Lung (tissue), 17 donors: ENCODE measurements at places on chromosomes 6 and 20. TPM values are rescaled to one million over a fixed set of nuclear protein-coding genes. Genes with fewer than 3 reads are reported as not detected.

Gene SLC25A27
- 6.6 TPM for total RNA-seq

Gene SS18L1
- total RNA-seq: 15.1 TPM

Gene PMEPA1
- total RNA-seq: 10.0 TPM

Gene PGC
- 586 TPM for total RNA-seq

Gene BPIFB1
- total RNA-seq: 61.9 TPM

Gene GNAS-AS1
- 1.9 TPM for total RNA-seq

Gene PLCG1
- 154 TPM for total RNA-seq

Gene CLPSL2
- total RNA-seq: not detected

Gene CALHM6
- 2.1 TPM for total RNA-seq

DNA sequence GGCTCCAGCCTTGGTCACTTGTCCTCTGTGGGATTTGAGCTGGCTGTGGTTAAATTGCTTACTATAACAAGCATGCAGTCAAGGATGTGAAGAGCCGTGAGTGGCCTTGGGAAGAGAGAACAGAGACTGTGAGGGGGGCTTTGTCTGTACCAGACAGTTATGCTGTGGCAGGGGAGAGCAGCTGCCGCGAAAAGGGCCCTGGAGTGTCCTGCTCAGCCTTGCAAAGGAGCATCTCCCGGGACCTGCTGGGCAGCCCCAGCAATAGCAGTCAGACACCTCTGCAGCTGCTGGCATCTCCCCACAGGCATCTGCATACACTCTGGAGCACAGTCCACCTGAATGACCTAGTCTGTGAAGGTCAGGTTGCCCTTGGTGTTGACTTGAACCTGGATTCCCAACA is 6.3 kb downstream of the EBF4 start:
- DNase-seq: no peak

GRCh38 chr20:12965212-12965869 is 43.4 kb upstream of the SPTLC3 start:
- no peak for DNase-seq

- no peak for DNase-seq
Measured at GRCh38 chr6:143140767-143141166, 80.1 kb downstream of the AIG1 start.

GRCh38 chr6:106964954-106965353 is 9.6 kb downstream of the CD24 start:
- no peak for DNase-seq

DNA sequence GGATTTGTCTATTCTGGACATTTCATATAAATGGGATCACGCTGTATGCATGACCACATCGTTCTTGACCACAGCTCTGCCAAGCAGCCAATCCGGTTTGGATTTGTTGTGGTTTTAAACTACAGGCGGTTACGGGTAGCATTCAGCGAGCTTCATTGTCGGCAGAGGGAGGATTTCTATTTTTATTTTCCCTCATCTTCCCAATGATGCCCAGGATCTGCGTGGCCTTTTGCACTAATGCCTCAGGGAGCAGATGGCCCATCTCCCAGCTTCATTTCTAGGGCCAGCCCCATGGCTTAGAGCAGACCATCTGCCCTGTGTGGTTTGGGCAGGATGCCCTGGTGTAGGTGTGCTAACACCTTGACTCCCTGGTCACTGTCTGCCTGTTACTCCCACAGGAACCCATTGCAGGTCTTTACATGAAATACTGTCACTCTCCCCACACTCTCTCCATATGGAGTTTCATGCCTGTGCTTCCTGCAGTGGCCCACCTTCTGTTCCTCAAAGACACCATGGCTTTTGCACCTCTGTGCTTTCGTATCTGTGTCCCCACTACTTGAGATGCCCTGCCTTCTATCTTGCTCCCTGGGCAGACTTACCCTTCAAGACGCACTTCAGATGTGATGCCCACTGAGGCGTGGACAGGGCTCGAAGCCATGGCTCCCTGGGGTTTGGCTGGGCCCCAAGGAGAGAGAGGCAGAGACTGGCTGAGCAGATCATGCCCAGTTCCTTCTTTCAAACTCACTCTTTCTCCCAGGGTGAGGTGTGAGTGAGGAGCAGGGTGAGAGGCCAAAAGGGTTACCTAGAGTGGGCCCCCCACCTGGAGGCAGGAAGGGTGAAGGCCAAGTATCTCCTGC is 26.0 kb downstream of the SDCBP2 start:
- DNase-seq: peak; percentile 20

DNA sequence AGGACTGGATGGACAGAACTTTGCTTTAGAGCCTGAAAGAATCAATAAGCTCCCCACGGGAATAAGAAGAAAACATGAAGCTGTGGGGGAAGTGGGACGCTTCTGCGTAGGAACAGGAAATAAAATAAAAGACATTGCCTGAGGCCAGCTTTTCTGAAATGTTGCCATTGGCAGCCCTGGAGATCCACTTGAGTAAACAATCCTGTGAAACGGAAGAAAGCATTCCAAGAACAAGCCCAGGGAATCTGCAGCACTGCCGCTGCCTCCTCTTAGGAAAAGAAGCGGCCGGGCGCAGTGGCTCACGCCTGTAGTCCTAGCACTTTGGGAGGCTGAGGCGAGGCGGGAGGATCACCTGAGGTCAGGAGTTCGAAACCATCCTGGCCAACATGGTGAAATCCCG is 182.3 kb upstream of the RALGAPA2 start:
- peak; percentile 57 for DNase-seq

GRCh38 chr6:91328241-91328640 is 741.4 kb upstream of the MAP3K7 start:
- no peak for DNase-seq

DNA sequence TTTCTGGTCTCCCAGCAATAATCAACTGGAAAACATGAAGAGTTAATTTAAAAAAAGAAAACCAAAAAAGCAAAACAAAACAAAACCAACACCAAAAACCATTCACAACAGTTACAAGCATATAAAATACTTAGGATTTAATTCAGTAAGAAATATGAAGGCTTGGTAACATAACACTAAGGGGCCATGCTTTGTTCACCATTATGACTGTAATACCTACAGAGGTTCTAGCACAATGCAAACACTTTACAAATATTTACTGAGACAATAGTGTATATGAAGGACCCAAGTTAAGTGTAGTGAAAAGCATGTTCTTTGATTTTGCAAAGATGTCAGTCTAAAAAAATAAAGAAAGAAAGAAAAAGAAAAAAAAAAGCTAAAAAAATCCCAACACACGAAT is 109.8 kb upstream of the EMILIN3 start:
- DNase-seq: no peak

- peak; percentile 89 for DNase-seq
Measured at GRCh38 chr20:53865901-53866793, 204.2 kb downstream of the BCAS1 start.

DNA sequence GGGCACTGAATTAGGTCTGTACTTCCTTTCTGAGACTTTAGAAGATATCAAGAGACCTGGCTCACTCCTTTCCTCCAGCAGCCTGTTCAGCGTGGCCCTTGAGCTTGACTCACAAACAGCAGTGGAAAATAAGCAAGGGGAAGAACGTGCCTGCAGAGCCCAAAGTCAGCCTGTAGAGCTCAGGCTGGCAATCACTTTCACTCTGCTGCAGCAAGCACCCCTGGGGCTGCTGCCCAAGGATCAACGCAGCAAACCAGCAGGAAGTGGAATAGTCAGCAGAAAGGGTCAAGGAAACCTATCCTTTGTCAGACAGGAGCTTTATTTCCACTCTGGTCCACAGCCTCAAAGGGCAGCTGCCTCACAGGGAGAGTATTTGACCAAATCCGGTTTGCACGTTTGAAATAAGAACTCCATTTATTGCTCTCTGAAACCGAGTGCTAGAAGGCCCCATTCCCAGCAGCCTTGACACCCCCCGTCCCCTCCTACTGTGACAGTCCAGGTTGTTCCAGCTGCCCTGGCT is 77.4 kb downstream of the PRDM1 start:
- peak; percentile 44 for DNase-seq

DNA sequence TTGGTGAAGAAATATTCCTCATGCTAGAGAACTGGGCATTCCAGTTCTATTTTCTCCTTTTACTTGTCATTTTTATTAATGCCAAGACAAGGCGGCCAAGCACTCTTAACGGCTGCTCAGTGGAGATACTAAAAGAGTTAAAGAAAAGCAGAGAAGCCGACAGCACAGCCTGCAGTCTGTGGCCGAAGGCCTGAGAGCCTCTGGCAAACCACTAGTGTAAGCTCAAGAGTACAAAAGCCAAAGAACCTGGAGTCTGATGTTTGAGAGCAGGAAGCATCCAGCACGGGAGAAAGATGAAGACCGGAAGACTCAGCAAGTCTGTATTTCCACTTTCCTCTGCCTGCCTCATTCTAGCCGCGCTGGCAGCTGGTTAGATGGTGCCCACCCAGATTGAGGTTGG is 167.1 kb upstream of the FUT9 start:
- DNase-seq: peak; percentile 7

GRCh38 chr6:72559555-72559954 is 62.3 kb upstream of the KCNQ5 start:
- DNase-seq: no peak

- DNase-seq: no peak
Measured at GRCh38 chr20:16569246-16570153, 3.7 kb downstream of the KIF16B start.

- DNase-seq: no peak
Measured at GRCh38 chr6:39003492-39003891, 45.1 kb upstream of the GLP1R start.

GRCh38 chr6:132907231-132907630 is 92.9 kb downstream of the RPS12 start:
- DNase-seq: no peak

GRCh38 chr6:52155791-52156576 is 30.2 kb upstream of the IL17A start:
- DNase-seq: no peak

- DNase-seq: no peak
Measured at GRCh38 chr6:111002350-111002749, 20.5 kb downstream of the RPF2 start.

GRCh38 chr6:75620381-75621304 is 19.0 kb downstream of the SENP6 start:
- DNase-seq: no peak
